ENCODE measurements at places on chromosomes 5 and 9. TPM values are rescaled to one million over a fixed set of nuclear protein-coding genes. Genes with fewer than 3 reads are reported as not detected.
A peak's percentile ranks its signal among the peaks of the same experiment; 100 is the strongest.

GRCh38 chr5:103849934-103850333, 287.3 kb upstream of the NUDT12 start:
- H3K36me3 ChIP-seq = no peaks in the 10 kb centered on the region
- no peak overlapping the region for H3K4me3 ChIP-seq
- H3K27me3 ChIP-seq = no peaks in the 10 kb centered on the region

- DNase-seq = no peak
- H3K4me3 ChIP-seq = no peak overlapping the region
- H3K27me3 ChIP-seq = no peaks in the 10 kb centered on the region
- no peak overlapping the region for H3K27ac ChIP-seq
- no peaks in the 10 kb centered on the region for H3K4me1 ChIP-seq
- H3K36me3 ChIP-seq = no peaks in the 10 kb centered on the region
Observed at GRCh38 chr5:5364932-5365331, 57.5 kb upstream of the ICE1 start.

DNA sequence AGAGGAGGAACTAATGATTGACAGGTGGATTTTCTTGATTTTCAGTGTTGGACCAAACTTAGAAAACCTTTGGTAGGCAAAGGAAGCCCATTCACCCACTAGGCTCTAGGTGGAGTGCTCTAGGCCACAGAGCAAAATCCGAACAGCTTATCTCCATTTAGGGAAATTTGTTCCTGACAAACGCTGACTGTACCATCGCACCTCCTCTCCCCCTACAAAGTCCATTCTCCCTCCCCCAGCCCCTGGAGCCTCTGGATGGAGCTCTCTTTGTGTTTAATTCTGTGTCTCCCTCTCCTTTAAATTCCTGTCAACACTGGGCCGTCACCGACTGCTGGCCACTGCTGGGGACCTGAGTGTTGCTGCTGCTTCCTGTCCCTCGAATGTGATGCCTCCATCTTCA, 350.1 kb upstream of the IRX2 start:
- H3K27ac ChIP-seq = no peak overlapping the region
- H3K36me3 ChIP-seq = no peaks in the 10 kb centered on the region
- H3K27me3 ChIP-seq = peaks cover 50% of the 10 kb centered on the region
- no peaks in the 10 kb centered on the region for H3K4me1 ChIP-seq

DNA sequence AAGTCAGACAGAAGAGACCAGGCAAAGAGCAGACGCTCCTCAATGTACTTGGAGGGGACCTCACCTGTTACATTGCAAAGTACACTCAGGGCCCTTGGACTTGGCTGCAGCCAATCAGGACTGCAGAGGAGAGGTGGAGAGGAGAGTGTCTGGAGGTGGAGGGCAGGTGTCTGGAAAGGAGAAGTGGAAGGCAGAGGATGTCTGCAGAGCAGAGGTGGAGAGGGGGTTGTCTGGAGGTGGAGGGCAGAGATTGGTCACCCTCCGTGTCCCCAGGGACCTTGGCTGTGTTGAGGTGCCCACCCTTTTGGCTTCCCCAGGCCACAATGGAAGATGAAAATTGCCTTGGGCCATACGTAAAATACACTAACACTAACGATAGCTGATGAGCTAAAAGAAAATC, 241.3 kb upstream of the IRX2 start:
- no peak for DNase-seq
- H3K27me3 ChIP-seq = no peaks in the 10 kb centered on the region
- H3K4me1 ChIP-seq = no peaks in the 10 kb centered on the region
- no peak overlapping the region for H3K4me3 ChIP-seq
- no peaks in the 10 kb centered on the region for H3K36me3 ChIP-seq

The MEGF10 gene
- not detected for total RNA-seq

The NRG2 gene
- 0.14 TPM for total RNA-seq

The PCDHB12 gene
- total RNA-seq = not detected

DNA sequence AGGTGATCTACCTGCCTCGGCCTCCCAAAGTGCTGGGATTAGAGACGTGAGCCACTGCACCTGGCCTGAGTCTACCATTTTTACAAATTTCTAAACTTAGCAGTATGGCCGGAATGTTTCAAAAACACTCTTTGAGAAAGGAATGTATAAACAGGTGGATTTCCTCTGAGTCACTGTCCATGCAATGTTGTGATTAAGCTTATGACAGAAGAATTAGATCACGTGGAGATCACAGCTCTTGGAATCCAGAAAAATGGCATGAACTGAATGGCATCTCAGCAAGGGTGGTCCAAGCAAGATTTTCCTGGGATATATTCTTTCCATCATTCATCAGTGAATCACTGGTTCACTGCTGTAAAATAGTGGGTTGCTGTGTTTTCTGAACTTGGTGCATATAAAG, 865.0 kb downstream of the PTPRD start:
- no peak for DNase-seq
- H3K36me3 ChIP-seq = no peaks in the 10 kb centered on the region
- H3K4me3 ChIP-seq = no peak overlapping the region
- no peaks in the 10 kb centered on the region for H3K4me1 ChIP-seq
- no peak overlapping the region for H3K27ac ChIP-seq

DNA sequence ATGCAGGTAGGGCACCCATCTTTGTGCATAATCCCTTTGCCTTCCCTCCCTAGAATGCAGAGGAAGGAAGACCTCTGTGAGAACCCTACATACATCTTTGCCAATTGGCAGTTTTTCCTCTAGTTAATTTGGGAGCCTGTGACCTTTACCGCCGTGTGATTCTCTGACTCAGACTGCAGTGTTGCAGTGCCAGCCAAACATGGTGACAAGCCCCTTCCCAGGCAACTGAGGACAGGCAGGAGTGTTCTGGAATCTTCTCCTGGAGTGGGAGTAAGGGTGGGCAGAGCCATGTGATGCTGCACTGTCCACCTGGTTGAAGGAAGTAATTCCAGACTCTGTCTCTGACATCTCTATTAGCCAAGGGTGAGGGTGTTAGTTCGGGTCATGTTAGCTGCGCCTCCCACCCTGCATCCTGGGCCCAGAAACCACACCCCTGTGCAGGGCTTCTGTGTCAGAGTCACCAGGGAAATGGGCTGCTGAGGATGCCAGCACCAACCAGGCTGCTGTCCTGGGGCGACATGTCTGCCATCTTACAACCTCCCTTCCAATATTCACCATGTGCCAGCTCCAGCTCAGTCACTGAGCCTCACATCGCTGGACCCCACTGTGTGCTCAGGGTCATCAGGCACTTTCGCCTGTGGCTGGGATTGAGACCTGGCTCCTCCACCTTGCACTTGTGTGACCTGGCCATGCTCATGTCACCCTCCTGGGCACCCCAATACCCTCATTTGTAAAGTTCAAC, 21.8 kb downstream of the KCNIP1 start:
- no peaks in the 10 kb centered on the region for H3K36me3 ChIP-seq
- no peak for DNase-seq
- H3K27ac ChIP-seq = no peak overlapping the region
- no peaks in the 10 kb centered on the region for H3K4me1 ChIP-seq

DNA sequence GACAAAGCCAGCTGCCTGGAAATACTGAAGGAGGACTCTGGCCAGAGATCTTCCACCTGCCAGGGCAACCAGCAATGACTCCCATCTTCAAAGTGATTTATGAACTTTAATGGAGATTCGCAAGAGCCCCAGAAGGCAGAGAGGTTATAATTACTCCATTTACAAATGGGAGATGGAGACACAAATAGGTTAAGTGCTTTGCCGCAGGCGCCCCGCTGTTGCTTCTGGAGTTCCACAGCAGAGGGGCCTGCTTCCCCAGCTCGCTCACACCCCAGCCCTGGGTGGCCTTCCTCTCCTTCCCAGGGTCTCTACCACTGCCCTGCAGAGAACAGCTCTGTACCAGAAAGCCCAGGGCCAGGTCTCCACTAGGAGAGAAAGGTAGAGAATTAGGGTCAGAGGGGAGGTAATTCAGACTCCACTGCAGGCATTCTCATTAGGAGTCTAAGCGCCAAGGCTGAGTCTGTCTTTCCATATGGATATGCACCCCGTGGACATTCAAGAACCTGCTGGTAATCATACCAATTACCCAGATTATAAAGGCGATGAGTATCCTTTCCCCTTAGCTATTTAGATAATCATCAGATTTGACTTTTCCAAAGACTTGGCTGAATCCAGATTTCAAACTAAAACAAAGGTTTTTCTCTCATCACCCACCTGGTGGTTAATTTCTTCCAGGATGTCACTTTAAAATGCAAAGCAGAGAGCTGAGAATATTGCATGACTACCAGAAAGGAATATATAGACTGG, 157.6 kb upstream of the TUT7 start:
- H3K4me3 ChIP-seq = no peak overlapping the region
- no peaks in the 10 kb centered on the region for H3K4me1 ChIP-seq
- no peaks in the 10 kb centered on the region for H3K36me3 ChIP-seq
- DNase-seq = no peak
- H3K27me3 ChIP-seq = peaks cover 8% of the 10 kb centered on the region
- no peak overlapping the region for H3K27ac ChIP-seq

The GARIN3 gene
- total RNA-seq = 0.46 TPM

GRCh38 chr9:127942216-127943010, 4.8 kb upstream of the DPM2 start:
- H3K27ac ChIP-seq = peak overlapping the region; percentile 66
- H3K36me3 ChIP-seq = peaks cover 15% of the 10 kb centered on the region
- H3K27me3 ChIP-seq = peaks cover 4% of the 10 kb centered on the region
- H3K4me3 ChIP-seq = no peak overlapping the region

GRCh38 chr9:136088939-136089696, 6.0 kb downstream of the NACC2 start:
- H3K36me3 ChIP-seq = no peaks in the 10 kb centered on the region
- no peak overlapping the region for H3K4me3 ChIP-seq

DNA sequence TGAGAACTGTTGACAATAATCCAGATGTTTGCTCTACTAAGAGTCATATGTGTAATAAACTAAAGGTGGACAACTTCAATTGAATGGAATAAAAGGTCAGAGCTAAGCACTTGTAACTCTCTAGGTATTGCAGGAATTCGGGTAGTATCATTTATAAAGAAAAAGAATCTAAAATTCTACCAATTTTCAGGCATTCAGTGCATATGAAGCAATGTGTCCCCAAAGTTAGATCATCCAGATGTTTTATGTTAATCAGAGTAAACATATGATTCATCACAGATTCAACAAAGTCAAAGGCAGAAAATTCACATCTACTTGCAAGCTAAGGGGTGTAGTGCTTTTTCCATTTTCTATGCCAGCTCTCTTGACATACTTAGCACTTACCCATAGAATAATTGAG, 477.1 kb downstream of the PDE4D start:
- DNase-seq = no peak
- no peaks in the 10 kb centered on the region for H3K4me1 ChIP-seq
- no peaks in the 10 kb centered on the region for H3K36me3 ChIP-seq
- H3K27ac ChIP-seq = no peak overlapping the region
- no peak overlapping the region for H3K4me3 ChIP-seq

DNA sequence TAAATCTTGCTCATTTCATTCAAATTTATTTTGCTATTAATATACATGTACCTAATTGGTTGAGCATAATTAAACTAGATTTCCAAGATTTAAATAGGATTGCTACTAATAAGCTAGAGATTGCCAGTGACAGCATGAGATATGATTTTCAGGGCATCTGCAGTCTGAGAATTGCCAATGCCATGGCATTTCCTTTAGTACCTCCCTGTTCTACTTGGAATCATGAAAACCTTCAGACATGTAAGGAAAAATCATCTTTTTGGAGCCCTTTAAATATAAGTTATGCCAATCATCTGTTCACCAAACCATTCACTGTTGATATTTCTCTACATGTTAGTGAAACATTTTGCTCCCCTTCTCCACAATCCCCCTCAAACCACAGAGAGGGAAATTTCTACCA, 691.4 kb downstream of the DNAH5 start:
- no peak overlapping the region for H3K27ac ChIP-seq
- H3K4me1 ChIP-seq = no peaks in the 10 kb centered on the region
- no peaks in the 10 kb centered on the region for H3K36me3 ChIP-seq
- no peak overlapping the region for H3K4me3 ChIP-seq
- H3K27me3 ChIP-seq = no peaks in the 10 kb centered on the region

The PCDHGA10 gene
- total RNA-seq = 0.06 TPM

The SPATA6L gene
- total RNA-seq = 0.44 TPM

DNA sequence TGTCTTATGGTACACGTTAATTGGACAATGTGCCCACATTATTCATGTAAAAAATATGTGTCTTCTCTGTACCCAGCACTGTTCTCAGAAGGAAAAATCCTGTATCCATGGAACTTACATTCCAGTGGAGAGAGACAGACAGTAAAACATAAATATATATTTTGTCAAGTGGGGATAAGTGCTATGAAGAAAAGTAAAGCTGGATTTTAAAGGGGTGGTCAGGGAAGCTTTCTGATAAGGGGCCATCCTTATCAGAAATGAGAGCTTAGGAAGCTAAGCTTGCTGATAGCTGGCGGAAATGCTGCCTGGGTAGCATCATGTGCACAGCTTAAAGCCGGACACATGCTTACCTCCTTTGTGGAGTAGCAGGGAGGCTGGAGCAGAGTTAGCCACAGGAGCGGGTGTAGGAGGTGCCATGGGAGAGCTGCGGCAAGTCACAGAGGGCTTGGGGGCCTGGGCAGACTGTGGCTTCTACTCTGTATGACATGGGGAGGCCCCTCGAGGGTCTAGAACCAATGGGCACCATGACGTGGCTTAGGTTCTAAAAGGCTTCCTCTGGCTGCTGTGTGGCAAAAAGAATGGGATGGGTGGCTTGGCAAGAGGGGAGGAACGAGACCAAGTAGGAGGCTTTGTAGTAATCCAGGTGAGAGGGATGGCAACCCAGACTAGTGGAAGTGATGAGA, 141.7 kb downstream of the FGF1 start:
- peaks cover 7% of the 10 kb centered on the region for H3K4me1 ChIP-seq
- peaks cover 18% of the 10 kb centered on the region for H3K27me3 ChIP-seq
- no peak for DNase-seq
- no peak overlapping the region for H3K27ac ChIP-seq
- no peak overlapping the region for H3K4me3 ChIP-seq

GRCh38 chr9:78614892-78615291, 318.0 kb downstream of the PSAT1 start:
- H3K4me1 ChIP-seq = no peaks in the 10 kb centered on the region
- H3K27ac ChIP-seq = no peak overlapping the region
- no peak overlapping the region for H3K4me3 ChIP-seq
- no peaks in the 10 kb centered on the region for H3K36me3 ChIP-seq
- peaks cover 4% of the 10 kb centered on the region for H3K27me3 ChIP-seq

DNA sequence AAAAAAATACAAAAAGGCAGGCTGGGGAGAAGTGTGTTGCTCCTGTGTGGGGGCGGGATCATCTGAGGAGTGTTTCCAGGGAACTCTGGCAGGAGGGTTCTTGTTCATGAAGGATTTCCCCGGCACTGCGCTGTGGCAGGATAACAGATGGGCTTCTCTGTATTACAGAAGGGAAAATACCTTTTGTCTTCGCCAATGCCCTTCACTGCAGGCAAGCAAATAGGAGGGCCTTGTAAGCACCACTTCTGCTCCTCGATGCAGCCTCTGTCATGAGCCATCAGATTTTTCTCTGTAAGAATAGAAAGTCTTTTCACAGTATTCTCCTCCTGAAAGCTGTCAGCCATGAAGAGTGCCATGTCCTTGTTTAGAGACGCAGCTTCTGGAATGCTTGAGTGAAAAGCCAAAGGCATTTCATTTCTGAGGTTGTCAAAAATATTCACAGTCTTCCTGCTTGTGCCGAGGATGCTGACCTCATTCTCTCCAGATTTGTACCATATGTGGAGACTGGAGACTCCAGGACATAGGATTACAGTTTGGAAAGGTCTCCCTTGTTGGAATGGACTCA, 294.0 kb downstream of the YTHDC2 start:
- DNase-seq = no peak
- no peak overlapping the region for H3K4me3 ChIP-seq
- no peaks in the 10 kb centered on the region for H3K36me3 ChIP-seq
- H3K27me3 ChIP-seq = peaks cover 3% of the 10 kb centered on the region

- no peaks in the 10 kb centered on the region for H3K4me1 ChIP-seq
- DNase-seq = no peak
- H3K27ac ChIP-seq = no peak overlapping the region
- H3K27me3 ChIP-seq = no peaks in the 10 kb centered on the region
- no peak overlapping the region for H3K4me3 ChIP-seq
Observed at GRCh38 chr5:149162401-149163084, 21.2 kb downstream of the ABLIM3 start.

The RGS7BP gene
- not detected for total RNA-seq

Data from activated naive CD8-positive, alpha-beta T cell treated with anti-CD3 and anti-CD28 coated beads for 36 hours (primary cell).